ENCODE measurements at places on chromosomes 5 and 9. TPM values are rescaled to one million over a fixed set of nuclear protein-coding genes. Genes with fewer than 3 reads are reported as not detected.
A peak's percentile ranks its signal among the peaks of the same experiment; 100 is the strongest.

AUH gene
- 24.2 TPM for total RNA-seq

DND1 gene
- total RNA-seq = not detected

RNF20 gene
- 30.9 TPM for total RNA-seq

FGFR4 gene
- 0.88 TPM for total RNA-seq

DNA sequence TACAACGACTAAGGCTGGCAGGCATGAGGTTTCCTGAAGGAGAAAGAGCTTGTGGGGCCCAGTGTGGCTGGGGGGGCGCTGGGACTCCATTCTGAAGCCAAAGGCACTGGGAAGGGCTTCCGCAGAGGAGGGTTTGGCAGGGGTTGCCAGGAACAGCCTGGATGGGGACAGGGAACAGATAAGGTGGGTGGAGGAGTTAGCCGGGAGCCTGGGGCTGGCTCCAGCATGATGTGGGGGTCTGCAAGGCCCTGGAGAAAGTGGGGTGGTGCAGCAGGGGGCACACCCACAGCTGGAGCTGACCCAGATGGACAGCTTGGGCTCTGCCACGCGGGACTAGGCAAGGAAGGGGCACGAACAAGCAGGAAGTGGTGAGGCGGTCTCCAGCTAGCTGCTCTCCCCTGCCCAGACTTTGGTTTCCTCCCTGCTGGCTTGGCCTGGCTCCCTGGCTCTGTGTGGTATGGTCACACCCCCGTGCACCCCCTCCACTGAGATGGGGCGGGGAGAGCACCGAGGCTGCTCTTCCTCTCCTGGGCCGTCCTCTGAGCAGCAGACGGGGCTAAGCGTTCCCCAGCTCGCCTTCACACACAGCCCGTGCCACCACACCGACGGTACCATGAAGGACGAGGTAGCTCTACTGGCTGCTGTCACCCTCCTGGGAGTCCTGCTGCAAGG, at the start of gene LTC4S:
Gene LTC4S (plus strand): TSS at position 519 of the 672 bp plus-strand sequence. CDS start 95 bp downstream, at position 614.
- ATAC-seq = no peak

GRCh38 chr5:151039665-151040064, 19.3 kb downstream of the GPX3 start:
- ATAC-seq = no peak

- no peak for ATAC-seq
Measured at GRCh38 chr9:120040896-120041295, 539.1 kb downstream of the CDK5RAP2 start.

- ATAC-seq = peak; percentile 19
Measured at GRCh38 chr9:81558091-81558830, 131.1 kb downstream of the TLE1 start.

GRCh38 chr5:158354958-158355357, 496.0 kb upstream of the CLINT1 start:
- ATAC-seq = no peak

GRCh38 chr9:70389621-70390266, 24.7 kb downstream of the KLF9 start:
- peak; percentile 22 for ATAC-seq

Data from motor neuron (in vitro differentiated cells).